Inflammatory macrophage treated with lipopolysaccharide for 1 hour (primary cell): ENCODE measurements at places on chromosomes 2 and 18.

GRCh38 chr2:205199165-205199850 is 483.0 kb upstream of the NRP2 start:
- DNase-seq, result no peak

GRCh38 chr18:23257686-23258565 is 122.6 kb downstream of the CABLES1 start:
- DNase-seq, result peak; percentile 88

- no peak for DNase-seq
Observed at GRCh38 chr2:163471947-163472346, 263.9 kb downstream of the FIGN start.

GRCh38 chr2:177329064-177329463 is 63.5 kb upstream of the AGPS start:
- peak; percentile 43 for DNase-seq

DNA sequence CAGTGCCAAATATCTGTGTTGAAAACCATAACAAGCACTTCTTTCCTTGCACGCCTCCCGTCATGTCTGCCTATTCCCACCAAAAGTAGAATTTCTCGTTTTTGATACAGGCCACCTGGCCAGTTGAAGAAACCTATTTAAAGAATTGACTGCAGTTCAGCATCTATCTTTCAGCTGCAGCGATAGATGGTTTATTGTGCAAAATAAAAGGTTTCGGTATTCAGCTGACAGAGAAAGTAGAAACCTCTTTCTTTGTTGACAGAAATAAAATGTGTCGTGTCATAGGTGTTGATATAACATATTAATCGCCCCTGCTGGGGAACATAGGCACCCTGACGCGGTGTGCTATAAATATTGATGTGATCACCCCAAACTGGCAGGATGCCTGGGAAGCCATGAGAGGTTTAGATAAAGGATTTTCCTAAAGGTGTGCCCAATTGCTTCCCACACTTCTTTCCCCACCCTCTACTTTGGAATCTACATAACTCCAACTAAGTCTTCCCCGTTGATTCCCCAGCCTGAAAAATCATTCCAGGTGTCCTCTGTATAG is 570.4 kb downstream of the CCDC85A start:
- DNase-seq, result no peak

GRCh38 chr18:11167778-11168177 is 18.4 kb upstream of the PIEZO2 start:
- no peak for DNase-seq
